ENCODE measurements at places on chromosomes 1 and 21.

DNA sequence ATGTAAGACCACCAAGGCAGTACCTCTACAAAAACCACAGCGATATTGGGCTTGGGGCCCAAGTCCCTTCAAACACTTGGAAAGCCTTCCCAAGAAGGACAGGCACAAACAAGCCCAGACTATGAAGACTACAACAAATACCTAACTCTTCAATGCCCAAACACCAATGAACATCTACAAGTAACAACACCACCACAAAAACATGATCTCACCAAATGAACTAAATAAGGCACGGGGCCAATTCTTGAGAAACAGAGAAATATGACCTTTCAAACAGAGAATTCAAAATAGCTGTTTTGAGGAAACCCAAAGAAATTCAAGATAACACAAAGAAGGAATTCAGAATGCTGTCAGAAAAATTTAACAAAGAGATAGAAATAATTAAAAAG is 86.8 kb downstream of the COL24A1 start:
- DNase-seq, result peak; percentile 42

DNA sequence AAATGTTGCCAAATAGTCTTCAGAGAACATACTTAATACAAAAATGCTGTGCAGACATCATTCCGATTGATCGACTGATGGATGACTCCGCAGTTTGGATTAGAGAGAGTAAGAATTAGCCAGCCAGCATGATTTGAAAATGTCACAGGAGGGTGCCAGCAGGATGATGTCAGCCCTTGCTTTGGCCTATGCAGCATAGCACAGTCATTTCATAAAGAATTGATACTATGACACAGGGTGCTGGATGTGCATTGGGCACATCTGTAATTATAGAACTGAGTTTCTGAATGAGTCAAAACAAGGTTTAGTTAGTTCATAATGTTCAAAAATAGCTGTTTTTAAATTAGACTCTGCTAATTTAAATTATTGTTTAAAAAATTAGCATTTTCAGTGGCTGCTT is 21.6 kb upstream of the TRAF5 start:
- peak; percentile 84 for DNase-seq

DNA sequence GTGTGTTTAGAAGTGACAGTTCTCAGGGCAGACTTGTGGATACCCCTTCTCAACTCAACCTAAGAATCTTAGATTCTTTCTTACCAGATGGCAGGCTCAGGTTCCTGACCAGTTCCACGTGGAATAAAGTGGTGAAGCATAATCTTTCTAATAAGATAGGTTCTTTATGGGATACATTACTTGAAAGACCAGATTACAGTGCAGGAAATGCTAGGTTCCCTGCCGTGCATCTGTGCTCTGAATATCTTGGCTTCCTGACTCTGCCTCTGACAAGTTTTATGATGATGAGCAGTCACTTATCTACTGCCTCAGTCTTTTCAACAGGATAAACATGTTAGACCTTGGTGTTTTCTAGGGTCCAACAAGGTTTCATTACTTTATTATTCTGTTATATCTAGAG is 207.9 kb upstream of the CACYBP start:
- no peak for DNase-seq

DNA sequence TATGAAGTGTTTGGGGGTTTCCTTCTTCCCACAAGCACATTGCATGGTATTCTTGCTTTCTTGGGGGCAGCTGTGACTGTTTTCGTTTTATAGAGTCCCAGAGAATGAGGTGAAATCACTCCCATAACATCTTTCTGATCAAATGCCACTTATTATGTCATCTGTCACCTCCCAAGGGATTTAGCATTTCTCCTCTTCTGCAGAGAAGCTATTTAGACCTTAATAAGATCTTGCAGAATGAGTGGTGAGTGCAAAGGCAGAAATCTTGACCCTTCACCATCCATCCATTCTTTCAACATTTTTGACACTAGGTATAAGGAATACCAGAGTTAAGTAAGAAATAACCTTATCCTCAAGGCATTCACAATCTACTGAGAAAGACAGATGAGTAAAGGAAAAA is 318.6 kb upstream of the POU3F1 start:
- no peak for DNase-seq

DNA sequence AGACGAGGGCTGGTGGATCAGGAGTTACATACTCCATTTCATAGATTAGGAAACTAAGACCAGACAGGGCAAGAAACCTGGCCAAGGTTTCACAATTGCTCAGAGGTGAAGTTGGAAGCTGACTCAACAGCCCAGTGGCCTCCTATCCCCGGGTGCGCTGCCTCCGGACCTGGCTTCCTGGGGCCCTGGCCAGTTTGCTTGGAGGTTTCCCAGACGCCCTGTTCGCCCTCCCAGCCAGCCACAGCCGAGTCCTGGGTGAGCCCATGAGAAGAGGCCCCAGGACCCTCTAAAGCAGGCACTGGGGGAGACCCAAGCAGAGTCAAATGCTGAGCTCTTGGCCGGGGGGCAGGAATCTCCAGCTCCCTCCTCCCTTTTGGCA is 180.1 kb downstream of the ZBTB18 start:
- peak; percentile 54 for DNase-seq

- DNase-seq, result peak; percentile 78
These were observed 6.5 kb upstream of the ATP1A2 start for GRCh38 chr1:160108888-160109662.

- DNase-seq, result peak; percentile 95
These were observed 1.6 kb downstream of the DRAXIN start for GRCh38 chr1:11693024-11693590.

GRCh38 chr1:118306851-118307250 is 121.8 kb upstream of the SPAG17 start:
- no peak for DNase-seq

All from GM23248 (cell line).